ENCODE measurements at places on chromosomes 2 and 18. TPM values are rescaled to one million over a fixed set of nuclear protein-coding genes. Genes with fewer than 3 reads are reported as not detected.

GRCh38 chr2:223197046-223197445, 145.1 kb downstream of the KCNE4 start:
- DNase-seq: no peak

- peak; percentile 38 for DNase-seq
Observed at GRCh38 chr2:70785137-70785911, 5.1 kb downstream of the FIGLA start.

GRCh38 chr2:39020383-39020782, 100.5 kb downstream of the SOS1 start:
- no peak for DNase-seq

DNA sequence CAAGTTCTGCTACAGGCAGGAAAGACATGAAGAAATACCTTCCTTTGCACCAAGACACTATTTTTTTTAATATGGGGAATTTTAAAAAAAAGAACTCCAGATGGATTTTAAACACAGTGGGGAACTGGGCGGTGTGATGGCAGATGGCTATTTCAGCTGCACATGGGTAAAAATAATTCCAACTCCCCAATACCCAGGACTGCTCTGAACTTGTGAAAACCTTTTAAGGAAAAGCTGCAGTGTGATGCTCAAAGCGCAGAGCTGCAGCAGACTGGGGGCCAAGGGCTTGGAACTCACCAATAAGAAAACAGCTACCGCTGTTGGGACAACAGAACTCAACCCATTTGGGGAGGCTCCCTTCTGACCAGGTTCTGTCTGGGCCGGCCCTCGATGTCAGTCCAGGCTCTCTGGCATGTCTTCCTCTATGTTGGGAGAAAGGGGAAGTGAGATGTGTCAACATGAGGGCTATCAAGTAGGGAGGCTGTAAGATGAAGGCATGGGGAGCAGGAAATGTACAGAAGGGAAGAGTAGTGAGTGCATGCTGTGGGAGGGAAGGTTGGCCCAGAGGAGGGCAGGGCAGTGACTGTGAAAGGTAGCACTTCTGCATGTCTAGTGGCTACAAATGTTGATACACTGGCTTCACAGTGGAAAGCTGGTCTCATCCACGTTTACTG, 64.0 kb upstream of the SLC14A2 start:
- DNase-seq: no peak

DNA sequence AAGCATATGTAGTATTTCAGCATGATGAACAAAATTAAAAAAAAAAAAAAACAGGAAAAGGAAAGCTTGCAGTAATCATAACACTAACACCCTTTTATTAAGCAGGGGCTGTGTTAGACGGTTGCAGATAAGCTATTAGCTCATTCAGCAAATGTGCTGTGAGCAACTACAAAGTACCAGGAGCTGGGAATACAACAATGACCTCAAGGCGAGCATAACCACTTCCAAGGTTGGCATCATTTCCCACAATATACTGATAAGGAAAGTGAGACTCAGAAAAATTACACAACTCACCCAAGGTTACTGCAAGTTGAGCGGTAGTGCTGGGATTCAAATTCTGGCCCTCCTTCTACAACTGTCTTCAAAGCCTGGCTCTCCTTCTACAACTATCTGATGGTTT, 38.2 kb upstream of the ACTR3 start:
- DNase-seq: no peak

GRCh38 chr2:168981651-168982050, 49.5 kb downstream of the ABCB11 start:
- DNase-seq: no peak

DNA sequence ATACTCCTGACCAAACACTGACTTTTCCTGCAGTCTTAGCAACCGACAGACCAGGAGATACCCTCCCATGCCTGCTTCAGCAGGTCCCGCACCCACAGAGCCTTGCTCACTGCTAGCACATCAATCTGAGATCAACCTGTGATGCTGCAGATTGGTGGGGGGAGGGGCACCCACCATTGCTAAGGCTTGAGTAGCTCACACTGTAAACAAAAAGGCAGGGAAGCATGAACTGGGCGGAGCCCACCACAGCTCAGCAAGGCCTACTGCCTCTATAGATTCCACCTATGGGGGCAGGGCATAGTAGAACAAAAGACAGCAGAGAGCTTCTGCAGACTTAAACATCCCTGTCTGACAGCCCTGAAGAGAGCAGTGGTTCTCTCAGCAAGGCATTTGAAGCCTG, 109.7 kb downstream of the SP100 start:
- DNase-seq: peak; percentile 19

DNA sequence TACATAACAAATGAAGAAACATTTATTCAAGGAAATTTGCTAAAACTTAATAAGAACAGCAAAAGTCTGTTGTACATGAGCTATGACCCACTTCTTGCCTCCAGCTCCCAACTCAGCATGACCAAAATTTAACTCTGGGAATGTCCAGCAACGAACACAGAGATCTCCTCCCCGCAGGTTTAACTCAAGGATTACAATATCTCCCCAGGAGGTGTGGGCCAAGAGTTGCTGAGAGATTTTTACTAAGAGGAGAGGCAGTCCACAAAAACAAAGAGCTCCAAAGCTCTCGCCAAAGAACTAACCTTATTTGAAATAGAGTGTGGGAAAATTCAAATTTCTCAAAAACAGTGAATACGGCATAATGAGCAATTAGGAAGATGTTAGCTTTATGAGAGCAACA, 318.5 kb downstream of the GRB14 start:
- no peak for DNase-seq

- no peak for DNase-seq
Observed at GRCh38 chr2:20410556-20411277, 36.2 kb upstream of the RHOB start.

DNA sequence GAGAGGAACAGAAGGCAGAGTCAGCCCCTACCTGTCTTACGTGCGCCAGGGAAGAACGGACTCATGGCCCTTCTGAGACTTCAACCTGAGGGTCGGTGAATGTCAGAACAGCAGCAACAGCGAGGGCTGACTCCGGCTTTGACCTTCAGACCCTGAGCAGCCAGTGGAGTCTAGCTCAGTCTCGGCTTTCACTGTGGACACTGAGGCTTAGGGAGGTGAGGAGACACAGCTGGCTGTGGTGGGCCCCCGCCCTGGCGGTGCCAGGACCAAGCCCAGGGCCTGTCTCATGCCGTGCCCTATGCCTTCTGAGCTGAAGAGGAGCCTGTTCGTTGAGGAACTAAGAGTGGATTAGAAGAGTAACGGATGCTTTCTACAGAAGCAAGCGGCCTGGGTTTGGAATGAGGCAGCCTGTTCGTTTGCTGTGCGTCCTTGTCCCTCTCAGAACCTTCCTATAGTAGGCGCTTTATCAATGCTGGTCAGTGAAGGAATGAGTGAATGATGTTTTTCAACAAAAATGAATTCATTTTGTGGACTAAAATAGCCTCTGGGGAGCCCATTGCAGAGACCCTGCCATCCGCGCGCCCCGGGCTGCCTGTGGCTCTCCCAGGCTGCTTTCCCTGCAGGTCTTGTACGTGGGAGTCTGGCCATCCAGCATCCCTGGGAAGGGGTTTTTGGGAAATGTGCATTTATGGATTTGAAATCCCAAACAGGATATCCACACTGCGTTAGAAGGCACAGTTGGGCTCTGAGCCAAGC, 38.9 kb downstream of the ASB1 start:
- DNase-seq: no peak

GRCh38 chr2:48589170-48589767, 28.4 kb upstream of the GTF2A1L start:
- peak; percentile 33 for DNase-seq

The ZNF804A gene
- total RNA-seq: 0.06 TPM

The CLK1 gene
- 35.2 TPM for total RNA-seq

The DSG4 gene
- not detected for total RNA-seq

The LRRTM4 gene
- total RNA-seq: 1.2 TPM

The TMEM198 gene
- total RNA-seq: 11.6 TPM

Data from HepG2 (cell line).